ENCODE measurements at places on chromosomes 1 and 21.

DNA sequence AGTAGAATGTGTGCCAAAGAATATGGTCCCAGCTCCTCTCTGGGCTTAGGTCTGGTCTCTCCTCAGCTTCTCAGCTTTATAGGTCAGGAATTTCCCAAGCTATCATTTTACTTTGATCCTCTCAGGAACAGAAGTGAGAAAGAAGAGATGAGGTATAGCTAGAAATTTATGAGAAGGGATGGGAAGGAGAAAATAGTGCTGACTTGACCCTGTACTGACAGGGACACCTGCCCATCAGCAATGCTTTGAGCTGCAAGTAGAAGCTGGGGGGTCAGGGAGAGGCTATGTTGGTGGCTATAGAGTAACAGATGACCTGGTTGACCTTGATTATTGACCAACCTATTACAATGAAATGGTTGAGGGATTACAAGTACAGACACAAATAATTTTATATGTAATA lies 75.0 kb downstream of the XCL2 start:
- peaks cover 45% of the 10 kb centered on the region for H3K4me1 ChIP-seq
- H3K36me3 ChIP-seq, result peaks cover 2% of the 10 kb centered on the region

DNA sequence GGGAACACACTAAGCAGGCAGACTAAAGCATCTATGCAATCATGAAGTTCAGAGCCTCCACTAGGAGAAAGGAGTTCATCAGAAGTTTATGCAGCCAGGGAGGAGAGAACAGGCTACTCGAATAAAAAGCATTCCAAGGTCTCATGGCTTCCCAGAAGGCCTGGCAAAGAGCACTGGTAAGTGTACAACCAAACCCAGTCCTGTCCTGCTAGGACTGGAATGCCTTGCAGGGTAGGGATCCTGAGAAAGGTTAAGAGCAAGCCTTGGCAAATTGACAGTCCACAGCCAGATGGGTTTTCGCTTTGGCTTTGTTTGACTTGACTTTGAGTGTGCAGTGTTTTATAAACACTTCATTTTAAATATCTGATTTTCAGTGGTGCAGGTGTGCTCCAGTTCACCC lies 133.6 kb upstream of the ATP1B1 start:
- no peaks in the 10 kb centered on the region for H3K27me3 ChIP-seq
- no peak overlapping the region for H3K4me3 ChIP-seq
- DNase-seq, result no peak
- peaks cover 23% of the 10 kb centered on the region for H3K4me1 ChIP-seq
- no peak overlapping the region for H3K27ac ChIP-seq

DNA sequence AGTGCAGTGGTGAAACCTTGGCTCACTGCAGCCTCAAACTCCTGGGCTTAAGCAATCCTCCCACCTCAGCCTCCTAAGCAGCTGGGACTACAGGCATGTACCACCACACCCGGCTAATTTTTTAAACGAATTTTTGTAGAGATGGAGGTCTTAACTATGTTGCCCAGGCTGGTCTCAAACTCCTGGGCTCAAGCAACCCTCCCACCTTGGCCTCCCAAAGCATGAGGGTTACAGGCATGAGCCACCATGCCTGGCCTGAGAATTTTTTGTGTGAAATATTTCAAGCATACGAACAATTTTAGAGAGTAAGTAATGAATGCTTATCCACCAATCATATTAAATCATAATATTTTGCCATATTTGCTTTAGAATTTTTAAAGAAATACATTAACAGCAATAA lies 51.6 kb downstream of the MROH9 start:
- DNase-seq, result no peak
- H3K27ac ChIP-seq, result no peak overlapping the region
- H3K4me1 ChIP-seq, result no peaks in the 10 kb centered on the region

DNA sequence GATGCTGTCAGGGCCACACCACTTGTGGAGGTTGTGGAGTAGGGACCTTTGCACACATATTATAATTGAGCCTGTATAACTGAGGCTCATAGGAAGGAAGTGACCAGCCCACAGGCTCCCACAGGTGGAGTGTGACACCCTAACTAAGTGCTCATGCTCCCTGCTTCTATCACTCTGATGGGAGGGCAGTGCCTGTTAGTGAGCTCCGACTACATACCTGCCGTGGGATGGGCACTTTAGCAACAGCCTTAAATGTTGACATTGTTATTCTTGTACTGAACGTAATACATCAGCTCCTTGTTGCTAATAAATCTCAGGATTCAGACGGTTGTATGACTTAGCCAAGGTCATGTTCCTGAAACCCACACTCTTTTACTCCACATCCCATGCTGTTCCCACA lies 58.0 kb downstream of the BEND5 start:
- peaks cover 4% of the 10 kb centered on the region for H3K27me3 ChIP-seq
- no peak overlapping the region for H3K4me3 ChIP-seq
- no peaks in the 10 kb centered on the region for H3K4me1 ChIP-seq
- no peak overlapping the region for H3K27ac ChIP-seq

DNA sequence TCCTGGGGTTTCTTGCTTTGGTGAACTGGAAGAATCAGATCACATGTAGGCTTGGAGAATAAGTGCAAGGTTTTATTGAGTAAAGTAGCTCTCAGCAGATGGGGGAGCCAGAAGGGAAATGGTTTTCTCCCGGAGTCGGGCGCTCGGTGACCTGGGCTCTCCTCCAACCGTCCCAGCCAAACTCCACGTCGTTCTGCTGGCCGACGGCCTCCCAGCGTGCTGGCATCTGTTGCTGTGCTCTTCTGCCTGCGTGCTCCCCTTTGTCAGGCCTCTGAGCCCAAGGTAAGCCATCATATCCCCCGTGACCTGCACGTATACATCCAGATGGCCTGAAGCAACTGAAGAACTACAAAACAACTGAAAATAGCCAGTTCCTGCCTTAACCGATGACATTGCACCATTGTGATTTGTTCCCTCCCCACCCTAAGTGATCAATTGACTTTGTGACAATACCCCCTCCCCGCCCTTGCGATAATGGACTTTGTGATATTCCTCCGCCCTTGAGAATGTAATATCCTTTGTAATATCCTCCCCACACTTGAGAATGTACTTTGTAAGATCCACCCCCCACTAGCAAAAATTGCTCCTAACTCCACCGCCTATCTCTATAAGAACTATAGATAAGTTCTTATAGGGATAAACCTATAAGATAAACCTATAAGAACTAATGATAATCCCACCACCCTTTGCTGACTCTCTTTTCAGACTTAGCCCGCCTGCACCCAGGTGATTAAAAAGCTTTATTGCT lies 88.3 kb downstream of the SMYD3 start:
- peaks cover 3% of the 10 kb centered on the region for H3K4me1 ChIP-seq
- H3K36me3 ChIP-seq, result peaks cover 15% of the 10 kb centered on the region
- no peak overlapping the region for H3K27ac ChIP-seq
- H3K4me3 ChIP-seq, result no peak overlapping the region
- H3K27me3 ChIP-seq, result no peaks in the 10 kb centered on the region
- DNase-seq, result no peak

DNA sequence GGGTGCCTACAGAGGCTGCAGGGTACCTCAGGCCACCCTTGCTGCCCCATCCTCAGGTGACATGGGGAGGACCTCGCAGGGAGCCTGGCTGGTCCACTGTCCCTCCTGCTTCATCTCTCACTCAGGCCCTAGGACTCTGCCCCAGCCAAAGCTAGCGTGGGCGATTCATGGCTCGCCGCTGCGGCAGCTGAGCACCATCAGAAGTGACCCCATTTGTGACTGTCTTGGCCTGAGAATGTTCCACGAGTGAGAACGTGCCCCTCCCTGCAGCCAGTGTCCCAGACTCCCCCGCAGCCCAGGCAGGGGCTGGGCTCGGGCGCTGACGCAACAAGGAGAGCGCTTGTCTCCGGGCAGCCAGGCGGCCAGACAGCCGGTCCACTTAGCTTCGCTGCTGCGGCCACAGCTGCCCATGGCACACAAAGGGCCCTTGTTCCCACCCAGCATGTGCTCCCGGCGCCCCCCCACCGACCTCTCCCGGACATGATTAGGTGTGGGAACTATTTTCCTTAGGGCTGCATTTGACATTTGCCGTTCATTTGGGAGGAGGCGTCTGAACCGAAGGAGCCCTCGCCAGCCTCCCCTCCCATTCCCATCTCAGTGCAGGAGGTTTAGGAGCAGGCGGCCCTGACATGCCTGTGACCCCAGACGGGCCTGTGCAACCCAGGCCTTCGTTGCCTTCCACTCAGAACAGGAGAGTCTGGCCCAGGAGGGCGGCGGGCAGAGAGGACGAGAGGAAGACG lies 19.3 kb upstream of the POFUT2 start:
- no peaks in the 10 kb centered on the region for H3K36me3 ChIP-seq
- no peak overlapping the region for H3K4me3 ChIP-seq
- H3K4me1 ChIP-seq, result peaks cover 18% of the 10 kb centered on the region
- DNase-seq, result no peak

DNA sequence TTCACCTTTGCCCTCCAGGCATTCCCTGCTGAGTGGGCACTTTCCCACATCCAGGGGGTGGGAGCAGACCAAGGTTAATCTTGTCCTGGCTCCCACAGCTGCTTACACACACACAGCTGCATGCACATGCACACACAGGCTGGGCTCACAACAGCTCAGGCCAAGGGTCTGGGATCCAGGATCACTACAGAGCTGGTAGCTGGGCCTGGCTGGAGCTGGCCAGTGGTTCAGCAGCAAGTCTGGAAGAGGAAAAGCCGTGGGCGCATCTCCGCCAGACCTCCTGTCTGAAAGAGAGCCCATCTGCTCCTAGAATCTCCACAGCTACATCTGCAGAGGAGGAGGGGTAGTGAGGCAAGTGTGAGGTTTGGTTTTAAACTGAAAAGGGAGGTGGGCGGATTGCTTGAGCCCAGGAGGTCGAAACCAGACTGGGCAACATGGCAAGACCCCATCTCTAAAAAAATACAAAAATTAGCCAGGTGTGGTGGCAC lies 3.8 kb downstream of the CDK18 start:
- H3K36me3 ChIP-seq, result no peaks in the 10 kb centered on the region
- no peaks in the 10 kb centered on the region for H3K27me3 ChIP-seq
- peaks cover 37% of the 10 kb centered on the region for H3K4me1 ChIP-seq
- no peak for DNase-seq

DNA sequence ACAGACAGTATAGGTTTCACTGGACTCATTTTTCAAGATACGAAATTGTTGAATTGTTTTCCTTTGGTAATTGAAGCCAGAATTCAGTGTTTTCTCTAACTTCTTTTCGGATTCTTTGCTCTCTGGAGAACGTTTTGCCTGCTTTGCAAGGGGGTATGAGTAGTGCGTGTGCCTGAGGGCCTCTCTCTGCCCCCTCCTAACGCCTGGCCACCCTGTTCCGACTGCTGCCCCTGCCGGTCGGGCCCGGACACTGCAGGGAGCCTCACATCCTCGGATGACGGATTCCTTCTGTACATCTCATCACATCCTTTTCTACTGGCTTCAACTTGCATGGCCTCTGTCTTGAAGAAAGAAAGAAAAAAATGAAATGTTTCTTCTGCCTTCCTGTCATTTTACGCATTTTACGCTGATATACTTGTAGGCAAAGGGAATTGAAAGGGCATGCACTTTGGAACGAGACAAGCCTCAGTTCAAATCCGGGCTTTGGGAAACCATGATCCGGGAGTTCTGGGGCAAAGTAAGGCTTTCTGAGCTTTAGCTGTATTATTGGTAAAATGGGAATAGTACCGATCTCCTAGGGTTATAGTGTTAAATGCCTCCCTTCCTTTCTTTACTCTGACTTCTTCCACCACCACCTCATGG lies 65.1 kb downstream of the DISC1 start:
- H3K27me3 ChIP-seq, result no peaks in the 10 kb centered on the region
- H3K4me3 ChIP-seq, result no peak overlapping the region
- DNase-seq, result peak; percentile 42

DNA sequence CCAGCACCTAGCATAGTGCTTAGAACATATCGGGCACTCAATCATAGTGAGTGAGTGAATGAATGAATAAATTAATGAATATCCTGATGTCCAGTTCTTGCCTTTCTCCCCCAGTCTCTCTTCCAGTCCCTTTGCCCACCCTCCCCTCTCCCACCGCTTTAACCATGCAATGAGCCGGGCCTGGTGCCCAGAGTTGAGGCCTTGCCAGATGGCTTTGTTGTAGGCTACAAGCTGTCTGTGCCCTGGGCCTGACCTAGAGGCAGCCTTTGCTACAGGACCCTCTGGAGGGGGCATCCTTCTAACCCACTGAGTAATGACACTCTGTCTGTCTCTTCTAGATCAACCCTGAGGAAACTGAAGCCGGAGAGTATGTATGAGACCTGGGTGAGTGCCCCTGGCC lies 6.9 kb downstream of the CASQ1 start:
- DNase-seq, result no peak
- no peaks in the 10 kb centered on the region for H3K36me3 ChIP-seq
- no peaks in the 10 kb centered on the region for H3K27me3 ChIP-seq
- no peak overlapping the region for H3K27ac ChIP-seq
- no peak overlapping the region for H3K4me3 ChIP-seq
- peaks cover 3% of the 10 kb centered on the region for H3K4me1 ChIP-seq

GRCh38 chr1:31548534-31548906 lies 27.8 kb upstream of the TINAGL1 start:
- no peaks in the 10 kb centered on the region for H3K27me3 ChIP-seq
- peaks cover 17% of the 10 kb centered on the region for H3K4me1 ChIP-seq
- DNase-seq, result no peak
- H3K4me3 ChIP-seq, result peak overlapping the region; percentile 68
- H3K36me3 ChIP-seq, result no peaks in the 10 kb centered on the region

DNA sequence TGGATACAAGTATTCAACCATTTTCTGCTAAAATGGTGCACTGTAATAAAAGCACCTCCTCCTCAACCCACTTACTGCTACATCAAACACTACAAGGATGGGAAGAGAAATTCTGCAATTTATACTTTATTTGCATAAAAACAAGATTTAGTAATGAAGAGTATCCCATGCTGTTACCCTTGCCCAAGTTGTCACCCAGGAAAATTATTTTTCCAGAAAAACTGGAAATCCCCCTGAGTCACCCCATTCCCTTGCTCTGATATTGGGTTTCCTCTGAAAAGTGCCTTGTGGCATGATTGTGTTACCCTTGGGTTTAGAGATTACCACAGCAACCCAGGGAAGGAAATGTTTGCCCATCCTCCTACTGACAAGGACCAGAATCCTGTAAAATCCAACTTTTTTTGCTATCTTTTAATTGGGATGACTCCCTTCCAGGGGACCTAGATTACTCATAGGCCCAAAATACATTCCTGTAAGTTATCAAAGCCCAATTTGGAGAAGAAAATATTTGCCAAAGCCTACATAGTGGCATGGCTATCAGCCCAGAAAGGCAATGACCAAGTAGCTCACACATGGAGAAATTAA lies 16.5 kb upstream of the ZC3H11B start:
- H3K27ac ChIP-seq, result no peak overlapping the region
- no peaks in the 10 kb centered on the region for H3K36me3 ChIP-seq
- no peak overlapping the region for H3K4me3 ChIP-seq
- peaks cover 11% of the 10 kb centered on the region for H3K4me1 ChIP-seq
- no peak for DNase-seq

DNA sequence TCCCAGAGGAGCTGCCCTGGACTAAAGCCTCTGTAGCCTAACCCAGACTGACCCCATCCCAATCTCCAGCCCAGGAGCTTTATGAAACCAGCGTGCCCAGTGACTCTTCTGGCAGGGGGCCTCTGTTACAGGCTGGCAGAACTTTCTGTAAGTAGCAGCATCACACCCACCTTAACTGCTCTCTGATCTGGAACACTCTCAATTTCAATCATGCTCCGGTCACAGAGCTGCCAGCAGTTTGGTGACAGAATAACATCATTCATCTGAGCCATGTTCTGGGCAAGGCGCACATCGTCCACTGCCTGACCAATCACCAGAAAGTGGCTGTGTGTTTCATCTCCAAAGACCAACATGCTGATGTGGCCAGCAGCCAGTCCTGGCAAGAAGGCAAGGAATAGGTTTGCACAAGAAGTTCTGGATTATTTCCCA lies 14.7 kb downstream of the ADCY10 start:
- H3K27ac ChIP-seq, result no peak overlapping the region
- no peaks in the 10 kb centered on the region for H3K27me3 ChIP-seq

- DNase-seq, result no peak
- no peak overlapping the region for H3K27ac ChIP-seq
- peaks cover 36% of the 10 kb centered on the region for H3K4me1 ChIP-seq
- H3K4me3 ChIP-seq, result no peak overlapping the region
- peaks cover 10% of the 10 kb centered on the region for H3K36me3 ChIP-seq
These were observed 146.3 kb downstream of the NRIP1 start for GRCh38 chr21:14918527-14918926.

All from mesothelial cell of epicardium (in vitro differentiated cells).